ENCODE measurements at places on chromosomes 1 and 21.

- DNase-seq, result no peak
These were observed 1.0 kb downstream of the SLC35D1 start for GRCh38 chr1:67052741-67053534.

DNA sequence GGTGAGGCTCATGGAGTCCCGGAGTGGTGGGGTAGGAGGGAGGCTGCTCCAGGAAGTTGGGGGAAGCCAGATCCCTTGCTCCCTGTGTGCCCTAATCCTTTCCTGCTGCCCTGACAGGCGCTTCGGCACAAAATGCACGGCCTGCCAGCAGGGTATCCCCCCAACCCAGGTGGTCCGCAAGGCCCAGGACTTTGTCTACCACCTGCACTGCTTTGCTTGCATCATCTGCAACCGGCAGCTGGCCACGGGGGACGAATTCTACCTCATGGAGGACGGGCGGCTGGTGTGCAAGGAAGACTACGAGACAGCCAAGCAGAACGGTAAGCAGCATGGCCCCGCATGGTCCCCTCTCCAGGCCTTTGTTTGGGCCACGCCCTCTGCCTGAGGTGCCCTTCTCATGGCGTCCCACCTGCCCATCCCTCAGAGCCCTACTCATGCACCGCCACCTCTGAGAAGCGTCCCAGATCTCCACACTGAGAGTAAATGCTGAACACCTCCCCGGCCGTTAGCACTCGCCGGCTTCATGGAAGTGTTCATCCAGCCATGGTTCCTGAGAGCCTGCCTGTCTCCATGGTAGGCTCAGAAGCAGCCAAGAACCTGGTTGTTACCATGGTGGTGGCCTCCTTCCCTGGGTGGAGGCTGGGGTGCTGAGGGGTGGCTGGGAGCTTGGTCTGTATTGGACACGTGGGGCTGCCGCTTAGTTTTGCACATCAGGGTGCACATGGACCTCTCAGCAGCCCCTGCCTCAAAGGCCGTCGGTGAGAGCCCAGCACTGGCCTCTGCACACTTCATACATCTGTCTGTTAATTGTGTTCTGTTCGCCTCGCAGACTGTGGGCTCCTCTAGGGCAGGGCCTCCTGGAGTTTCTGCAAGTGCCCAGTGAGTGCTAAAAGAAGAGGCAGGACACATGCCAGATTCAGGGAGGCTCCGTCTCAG, 36.5 kb downstream of the LHX4 start:
- DNase-seq, result no peak

- DNase-seq, result no peak
These were observed 5.6 kb downstream of the ELK4 start for GRCh38 chr1:205626216-205626615.

- no peak for DNase-seq
These were observed 165.0 kb upstream of the PLXNA2 start for GRCh38 chr1:208409176-208409575.

DNA sequence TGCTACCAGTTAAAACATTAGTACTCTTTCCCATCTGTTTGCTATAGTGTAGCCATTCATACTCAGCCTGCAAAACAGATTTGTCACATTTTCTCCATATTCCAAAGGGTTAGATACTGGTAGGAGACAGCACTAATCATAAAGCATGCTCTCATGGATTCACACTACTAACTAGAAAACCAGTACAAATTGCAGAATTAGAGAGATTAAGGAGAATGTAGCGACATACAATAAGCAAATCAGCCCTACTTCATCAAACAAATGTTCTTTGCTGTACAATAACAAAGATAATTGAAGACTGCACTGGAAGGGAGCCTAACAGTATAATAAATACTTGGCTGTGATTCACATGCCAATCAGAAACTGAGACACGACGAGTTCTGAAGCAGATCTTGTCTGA, 368.0 kb upstream of the PRMT6 start:
- no peak for DNase-seq

DNA sequence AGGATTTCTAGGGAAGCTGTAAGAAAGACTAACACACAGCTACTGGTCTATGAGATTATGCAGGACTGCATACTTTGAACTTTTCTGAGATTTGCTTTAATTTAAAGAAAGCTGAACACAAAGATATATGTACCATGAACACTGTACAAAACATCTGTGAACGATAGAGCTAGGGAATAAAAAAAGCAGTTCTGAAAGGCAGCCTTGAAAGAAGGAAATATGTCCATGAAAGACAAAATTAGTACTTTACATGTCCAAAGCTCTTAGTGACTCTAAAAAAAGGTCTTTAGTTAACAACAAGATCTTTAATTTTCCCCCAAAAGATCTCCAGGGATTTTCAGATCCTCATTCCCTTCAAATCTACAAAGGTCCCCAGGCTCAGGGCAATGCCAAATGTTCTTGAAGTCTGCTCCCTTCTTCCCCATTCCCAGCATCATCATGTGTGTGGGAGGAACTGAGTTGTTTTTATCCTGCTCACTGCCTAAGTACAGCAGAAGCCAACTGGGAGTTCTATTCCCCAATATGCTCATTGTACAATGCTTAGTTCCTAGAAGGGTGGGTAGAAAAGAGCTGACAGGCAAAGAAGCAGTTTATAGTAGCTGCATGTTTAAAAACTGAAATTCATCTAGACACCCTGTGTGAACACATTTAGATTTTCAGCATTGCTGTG, 60.1 kb upstream of the PTCH2 start:
- DNase-seq, result no peak

DNA sequence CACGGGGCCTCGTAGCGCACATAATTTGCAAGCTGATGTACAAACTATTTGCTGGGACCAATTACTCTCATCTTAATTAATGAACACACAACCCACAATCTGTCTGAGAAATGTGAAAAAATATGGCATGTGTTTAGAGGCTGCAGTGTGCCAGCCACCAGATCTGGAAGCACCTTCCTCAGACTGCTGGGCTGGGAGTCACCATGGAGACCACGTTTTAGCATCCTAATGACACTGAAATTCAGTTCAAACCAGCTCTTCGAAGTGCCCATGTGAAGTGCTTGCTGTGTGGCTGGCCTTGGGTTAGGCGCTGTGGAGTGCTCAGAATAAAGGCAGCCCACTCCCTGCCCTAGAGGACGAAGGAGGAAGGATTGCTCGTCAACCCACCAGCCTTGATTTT, 482.4 kb downstream of the OMA1 start:
- DNase-seq, result no peak

Data from activated T-helper 1 cell treated with anti-CD3 and anti-CD28 coated beads, Interleukin-2, amount 50 U/mL, for 16 hours (primary cell).